ENCODE measurements at places on chromosomes 7 and 10. TPM values are rescaled to one million over a fixed set of nuclear protein-coding genes. Genes with fewer than 3 reads are reported as not detected.

The RNLS gene
- total RNA-seq, result 9.4 TPM

The AP4M1 gene
- total RNA-seq, result 16.1 TPM

The AKR1B15 gene
- 34.4 TPM for total RNA-seq

The MYOF gene
- total RNA-seq, result 241 TPM

The FAM25G gene
- not detected for total RNA-seq

The MLLT10 gene
- 31.0 TPM for total RNA-seq

The HYAL4 gene
- not detected for total RNA-seq

The RELN gene
- not detected for total RNA-seq

The EPDR1 gene
- 87.3 TPM for total RNA-seq

The IL6 gene
- 1.9 TPM for total RNA-seq

The NUTM2E gene
- total RNA-seq, result 0.40 TPM

The SLC4A2 gene
- 149 TPM for total RNA-seq

The PLXNA4 gene
- 0.49 TPM for total RNA-seq

The ASZ1 gene
- not detected for total RNA-seq

The TET1 gene
- 0.58 TPM for total RNA-seq

The ALOX5 gene
- total RNA-seq, result 0.20 TPM

The TMEM213 gene
- not detected for total RNA-seq

The CRYGN gene
- total RNA-seq, result not detected

The PHKG1 gene
- 0.52 TPM for total RNA-seq

The CALCR gene
- not detected for total RNA-seq

The MLXIPL gene
- 0.91 TPM for total RNA-seq

The SLC13A1 gene
- total RNA-seq, result not detected

The CCM2 gene
- total RNA-seq, result 32.8 TPM

The GLI3 gene
- total RNA-seq, result 0.09 TPM

The AGAP9 gene
- total RNA-seq, result 11.5 TPM

The TAS2R4 gene
- total RNA-seq, result 0.20 TPM

The KLF14 gene
- total RNA-seq, result not detected

The MYOZ1 gene
- not detected for total RNA-seq

The SPDYE2 gene
- total RNA-seq, result not detected

The STYXL1 gene
- 50.3 TPM for total RNA-seq

The CDHR3 gene
- total RNA-seq, result 5.4 TPM

The VPS37D gene
- 2.6 TPM for total RNA-seq

The FZD8 gene
- 7.0 TPM for total RNA-seq

All from A549 treated with ZK216348 at 1 μM for 4 hours (cell line).